ENCODE measurements at places on chromosomes 7 and 10.

- peak; percentile 43 for DNase-seq
These were observed 24.8 kb downstream of the BRAF start for GRCh38 chr7:140899883-140900282.

DNA sequence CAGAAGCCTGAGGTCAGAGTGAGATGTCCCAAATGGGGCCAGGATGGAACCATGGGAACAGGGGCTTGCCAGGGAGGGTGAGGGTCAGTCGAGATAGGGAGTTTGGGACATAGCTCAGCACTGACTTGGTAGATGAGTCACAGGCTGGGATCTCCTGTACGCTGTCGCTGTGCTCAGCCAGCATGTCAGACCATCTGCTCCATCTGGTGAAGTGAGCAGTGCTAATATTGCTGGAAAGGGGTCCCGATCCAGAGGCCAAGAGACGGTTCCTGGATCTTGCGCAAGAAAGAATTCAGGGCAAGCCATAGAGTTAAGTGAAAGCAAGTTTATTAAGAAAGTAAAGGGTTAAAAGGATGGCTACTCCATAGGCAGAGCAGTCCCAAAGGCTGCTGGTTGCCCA, 505.6 kb downstream of the GALNT17 start:
- DNase-seq: no peak

GRCh38 chr7:65448816-65449504, 75.3 kb downstream of the ZNF92 start:
- peak; percentile 75 for DNase-seq

DNA sequence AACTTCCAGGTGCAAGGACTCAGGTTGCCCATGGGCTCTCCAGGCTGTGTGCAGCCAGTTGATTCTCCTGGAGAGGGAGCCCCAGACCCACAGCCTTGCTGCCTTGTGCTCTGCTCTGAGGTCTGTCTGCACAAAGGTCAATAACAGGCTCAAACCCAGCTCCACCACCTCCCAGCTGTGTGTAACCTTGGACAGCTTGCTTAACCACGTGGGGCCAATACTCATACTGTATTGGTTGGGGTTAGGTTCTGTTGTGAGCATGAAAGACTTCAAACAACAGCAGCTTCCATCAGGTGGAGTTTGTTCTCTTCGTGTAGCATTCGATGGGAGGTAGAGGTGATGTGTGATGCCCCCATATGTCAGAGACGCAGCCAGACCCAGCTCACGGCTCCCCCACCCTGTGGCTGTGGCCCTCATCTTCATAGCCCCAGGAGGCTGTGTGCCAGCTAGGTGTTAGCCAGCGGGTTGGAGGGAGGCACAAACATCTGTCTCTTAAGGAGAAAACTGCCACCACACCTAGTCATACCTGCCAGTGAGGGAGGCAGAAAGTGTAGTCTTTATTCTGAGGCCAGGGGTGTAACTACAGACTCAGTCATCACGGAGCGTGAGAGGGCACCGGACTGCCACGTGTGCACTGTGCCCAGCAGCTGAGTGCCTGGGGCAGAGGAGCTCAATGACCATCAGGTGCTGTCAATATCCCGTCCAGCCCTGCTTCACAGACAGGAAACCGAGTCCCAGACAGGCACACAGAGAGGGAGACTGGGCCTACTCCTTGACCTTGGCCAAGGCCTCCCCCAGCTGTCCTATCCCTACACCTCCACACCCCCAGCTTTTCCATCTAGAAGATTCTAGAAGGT, 8.1 kb upstream of the POLD2 start:
- peak; percentile 85 for DNase-seq

- DNase-seq: no peak
These were observed 21.3 kb downstream of the SSMEM1 start for GRCh38 chr7:130228840-130229502.

DNA sequence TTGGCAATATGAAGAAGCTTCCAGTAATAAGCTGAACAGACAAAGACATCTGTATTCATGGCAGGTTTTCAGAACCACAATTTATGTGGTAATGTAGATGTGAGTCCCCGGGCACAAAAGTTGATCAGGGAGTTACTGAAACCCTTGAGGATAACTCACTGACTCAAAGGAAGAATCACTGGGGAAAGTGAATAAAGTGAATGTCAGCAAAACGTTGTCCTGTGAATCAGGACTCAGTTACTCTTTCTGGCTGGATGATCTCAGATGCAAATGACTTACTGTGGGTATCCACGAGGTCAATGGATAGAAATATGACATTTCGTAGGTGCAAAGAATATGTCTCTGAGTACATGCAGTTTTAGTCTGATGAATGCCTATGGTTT, 172.8 kb upstream of the CTBP2 start:
- no peak for DNase-seq

DNA sequence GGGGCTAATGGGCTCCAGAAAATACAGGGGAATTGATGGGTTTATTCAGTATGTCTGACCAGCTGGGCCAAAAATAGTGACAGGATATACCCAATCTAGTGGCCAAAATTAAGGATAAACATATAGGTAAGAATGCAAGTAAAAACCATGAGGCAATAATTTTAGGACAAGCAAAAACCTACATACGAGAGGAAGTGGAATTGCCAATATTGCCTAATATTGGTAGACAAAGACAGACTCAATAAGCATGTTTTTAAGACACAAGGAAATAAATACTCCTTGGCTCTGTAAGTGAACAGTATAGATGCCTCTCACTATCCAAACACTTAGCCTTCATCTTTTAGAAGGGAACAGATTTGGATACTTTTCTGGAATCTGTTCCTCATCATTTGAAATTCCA, 51.0 kb downstream of the ATXN7L1 start:
- DNase-seq: no peak

DNA sequence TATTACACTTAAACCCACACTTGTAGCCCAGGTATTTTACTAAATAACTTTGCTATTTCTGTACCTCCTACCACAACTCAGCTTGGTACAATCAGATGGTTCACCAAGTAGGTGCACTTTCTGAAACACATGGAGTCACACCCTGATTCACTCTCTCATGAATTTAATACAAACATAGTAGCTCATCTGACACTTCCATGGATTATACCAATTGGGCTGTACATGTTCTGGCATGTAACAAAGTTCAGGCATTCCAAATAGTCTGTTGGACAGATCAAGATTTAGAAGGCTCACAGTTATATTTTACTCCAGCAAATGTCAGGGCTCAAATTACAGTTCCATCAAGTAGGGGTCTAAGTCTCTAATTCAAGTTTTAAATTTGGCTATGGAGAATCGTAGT, 62.2 kb upstream of the RNF148 start:
- DNase-seq: no peak

DNA sequence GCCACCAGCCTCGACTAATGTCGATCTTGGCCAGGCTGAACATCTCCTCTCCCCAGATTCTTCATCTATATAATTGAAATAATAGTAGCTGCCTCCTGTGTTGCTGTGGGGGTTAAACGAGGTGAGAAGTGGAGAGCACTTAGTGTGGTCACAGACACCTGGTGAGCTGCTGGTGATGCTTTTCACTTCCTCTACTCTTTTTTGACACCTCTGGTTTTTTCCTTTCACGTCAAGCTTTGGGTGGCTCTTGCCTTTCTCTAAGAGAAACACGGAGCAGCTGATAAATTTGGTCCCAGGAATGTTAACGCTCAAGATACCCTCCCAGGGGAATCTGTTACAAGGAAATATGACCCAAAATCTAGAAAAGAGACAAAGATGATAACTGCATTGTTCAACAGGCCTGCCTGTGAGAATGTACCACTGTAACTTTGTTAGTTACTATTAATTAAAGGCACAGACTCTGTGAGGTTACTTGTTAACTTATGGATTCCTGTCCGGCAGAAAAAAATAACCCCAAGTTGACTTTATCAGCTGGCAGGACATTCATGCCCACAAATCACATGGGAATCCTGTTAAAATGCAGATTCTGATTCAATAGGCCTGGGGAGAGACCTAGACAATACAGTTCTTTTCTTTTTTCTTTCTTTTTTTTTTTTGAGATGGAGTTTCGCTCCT, 9.5 kb upstream of the NPFFR1 start:
- DNase-seq: no peak

GRCh38 chr10:69513617-69514016, 59.6 kb downstream of the NEUROG3 start:
- no peak for DNase-seq

GRCh38 chr10:36280321-36280741, 638.2 kb upstream of the FZD8 start:
- no peak for DNase-seq

DNA sequence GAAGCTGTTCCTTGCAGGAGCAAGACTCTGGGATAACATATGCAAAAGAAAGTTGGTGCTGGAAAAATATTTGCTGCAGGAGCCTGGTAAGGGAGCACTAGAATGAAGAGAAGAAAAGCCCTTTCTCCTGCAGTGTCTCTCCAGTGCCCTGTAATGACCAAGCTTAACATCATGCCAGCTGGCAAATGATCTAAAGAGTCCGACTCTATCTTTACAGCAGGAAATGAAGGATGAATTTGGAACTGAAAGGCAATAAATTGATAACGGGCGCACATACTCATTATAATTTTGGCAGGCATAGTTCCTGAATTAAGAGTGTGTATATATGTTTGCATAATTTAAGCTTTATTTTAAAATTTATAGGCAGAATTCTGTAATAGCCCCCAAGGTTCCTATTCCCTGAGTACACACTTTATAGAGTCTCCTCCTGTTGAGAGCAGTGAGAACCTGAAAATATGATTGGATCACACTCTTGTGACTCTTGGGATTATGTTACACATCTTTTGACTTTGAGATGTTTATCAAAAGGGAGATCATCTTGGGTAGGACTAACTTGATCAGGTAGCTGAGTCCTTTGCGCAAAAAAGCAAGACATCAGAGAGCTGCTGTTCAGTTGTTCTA, 299.0 kb upstream of the MBL2 start:
- no peak for DNase-seq

DNA sequence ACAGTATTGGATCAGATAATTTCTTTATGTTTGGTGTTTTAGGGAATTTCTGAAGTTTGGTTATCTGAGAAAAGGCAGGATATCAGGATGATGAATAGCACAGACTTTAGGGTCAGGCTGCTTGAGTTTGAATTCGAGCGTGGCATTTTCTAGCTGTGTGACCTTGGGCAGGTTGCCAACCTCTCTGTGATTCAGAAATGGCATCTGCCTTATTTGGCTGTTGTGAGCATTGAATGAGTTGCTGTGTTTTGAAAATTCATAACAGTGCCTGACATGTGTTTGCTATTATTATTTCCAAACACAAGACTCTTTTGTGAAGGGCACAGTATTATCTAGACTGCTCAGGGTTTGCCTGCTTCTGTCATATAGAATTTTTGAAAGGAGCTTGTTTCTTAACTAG, 66.9 kb downstream of the NXPH1 start:
- DNase-seq: peak; percentile 74

DNA sequence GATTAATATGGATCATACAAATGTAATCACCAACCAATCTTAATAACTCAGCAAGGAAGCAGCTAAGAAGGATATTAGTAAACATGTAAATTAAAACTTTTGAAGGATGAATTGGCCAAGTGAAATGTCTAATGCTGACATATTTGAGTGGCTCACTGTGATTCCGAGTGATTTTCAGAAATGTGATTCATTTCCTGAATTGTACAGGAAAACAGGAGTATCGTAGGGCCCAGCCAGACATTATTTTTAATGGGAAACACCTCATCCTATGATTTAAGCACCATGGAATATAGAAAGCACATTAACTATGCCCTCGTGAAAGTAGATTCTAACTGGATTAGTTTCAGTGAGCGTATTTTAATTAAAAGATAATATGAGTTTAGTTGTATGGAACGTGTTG, 82.3 kb downstream of the LHFPL3 start:
- no peak for DNase-seq

DNA sequence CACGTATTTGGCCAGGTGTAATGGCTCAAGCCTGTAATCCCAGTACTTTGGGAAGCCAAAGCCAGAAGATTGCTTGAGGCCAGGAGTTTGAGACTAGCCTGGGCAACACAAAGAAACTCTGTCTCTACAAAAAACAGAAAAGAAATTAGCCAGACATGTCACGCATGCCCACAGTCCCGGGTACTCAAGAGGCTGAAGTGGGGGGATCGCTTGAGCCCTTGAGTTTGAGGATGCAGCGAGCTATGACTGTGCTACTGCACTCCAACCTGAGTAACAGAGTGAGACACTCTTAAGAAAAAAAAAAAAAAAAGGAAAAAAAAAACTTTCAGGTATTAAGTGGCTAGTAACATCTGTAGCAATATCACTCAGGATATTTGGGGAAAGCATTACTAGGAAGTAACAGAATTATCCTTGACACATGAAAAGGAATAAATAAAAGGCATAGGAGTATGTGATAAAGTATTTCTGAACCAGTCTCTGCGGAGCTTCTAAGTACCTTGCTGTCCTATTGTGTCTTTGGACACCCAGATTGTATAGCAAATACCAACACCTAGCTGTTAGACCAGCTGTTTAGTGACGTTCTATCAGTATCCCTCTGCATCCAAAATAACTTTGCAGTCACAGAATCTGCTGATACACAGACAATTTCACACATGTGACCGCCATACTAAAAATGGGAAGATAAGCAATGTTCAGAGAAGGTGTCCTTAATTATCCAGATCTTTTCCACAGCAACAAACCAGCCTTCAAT, 74.4 kb downstream of the CYTH3 start:
- DNase-seq: no peak

All from DMS53 (cell line).